SIG-M5 (cell line): ENCODE measurements at places on chromosomes 1 and 21.

DNA sequence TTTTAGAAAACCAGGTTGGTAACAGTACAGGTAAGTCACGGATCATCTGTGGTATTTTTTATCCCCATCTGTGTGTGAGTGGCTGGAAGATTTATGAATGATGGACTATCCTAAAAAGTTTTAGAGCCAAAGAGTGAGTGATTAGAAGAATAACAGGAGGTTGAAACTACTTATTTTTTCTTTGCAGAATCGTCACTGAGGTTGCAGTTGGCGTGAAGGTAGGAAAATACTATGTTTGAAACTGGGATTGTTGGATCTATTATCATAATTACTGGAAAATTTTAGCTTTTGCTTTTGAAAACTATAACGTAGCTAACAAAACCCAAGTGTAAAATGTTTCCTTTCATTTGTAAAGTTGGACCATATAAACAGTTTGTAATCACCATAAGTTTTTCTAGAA, 1.8 kb downstream of the PTBP2 start:
- no peak for DNase-seq

GRCh38 chr1:98813738-98814309, 152.3 kb downstream of the SNX7 start:
- no peak for DNase-seq

DNA sequence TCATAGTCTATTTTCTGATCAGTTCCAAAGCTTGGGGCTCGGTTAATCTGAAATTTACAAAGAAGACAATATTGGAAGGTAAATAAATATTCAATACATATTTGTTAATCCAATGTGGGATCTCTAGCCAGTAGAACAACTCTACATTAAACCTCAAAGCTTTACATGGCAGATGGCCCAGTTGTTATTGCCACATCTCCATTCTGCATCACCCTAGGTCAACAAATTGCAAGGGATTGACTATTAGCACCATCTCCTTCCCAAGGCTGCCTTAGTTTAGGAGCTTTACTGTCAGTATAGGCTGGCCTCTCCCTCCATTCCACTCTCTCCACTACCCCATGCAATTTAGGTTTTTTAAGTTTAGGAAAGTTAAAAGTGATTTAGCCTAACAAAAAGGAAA, 69.7 kb downstream of the TTLL7 start:
- no peak for DNase-seq

DNA sequence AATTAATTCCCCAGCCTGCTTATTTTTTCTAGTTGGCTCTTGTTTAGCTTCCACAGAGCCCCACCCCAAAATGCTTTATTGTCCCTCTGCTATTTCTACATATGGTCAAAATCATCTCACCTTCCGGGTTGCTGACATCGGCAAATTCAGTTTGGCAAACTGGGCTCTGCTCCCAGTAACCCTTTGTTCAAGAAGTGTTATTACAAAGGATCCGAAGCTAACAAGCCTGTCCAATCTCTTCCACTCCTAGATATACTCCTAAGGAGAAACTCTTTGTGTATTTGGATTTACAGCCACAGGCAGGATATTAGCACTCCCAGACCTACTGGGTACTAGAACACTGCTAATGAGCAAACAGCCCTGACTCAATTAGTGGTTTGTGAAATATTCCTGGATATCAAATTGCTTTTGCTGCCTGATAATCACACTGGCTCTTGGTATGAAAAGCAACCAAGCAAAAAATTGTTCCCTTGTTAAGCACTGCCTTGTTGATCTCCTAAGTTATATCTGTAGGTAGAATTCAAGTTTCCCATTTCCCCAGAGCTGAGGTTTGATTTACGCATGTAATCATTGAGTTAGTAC, 4.0 kb downstream of the JUN start:
- DNase-seq = no peak

GRCh38 chr1:88609051-88609450, 75.0 kb upstream of the PKN2 start:
- no peak for DNase-seq

DNA sequence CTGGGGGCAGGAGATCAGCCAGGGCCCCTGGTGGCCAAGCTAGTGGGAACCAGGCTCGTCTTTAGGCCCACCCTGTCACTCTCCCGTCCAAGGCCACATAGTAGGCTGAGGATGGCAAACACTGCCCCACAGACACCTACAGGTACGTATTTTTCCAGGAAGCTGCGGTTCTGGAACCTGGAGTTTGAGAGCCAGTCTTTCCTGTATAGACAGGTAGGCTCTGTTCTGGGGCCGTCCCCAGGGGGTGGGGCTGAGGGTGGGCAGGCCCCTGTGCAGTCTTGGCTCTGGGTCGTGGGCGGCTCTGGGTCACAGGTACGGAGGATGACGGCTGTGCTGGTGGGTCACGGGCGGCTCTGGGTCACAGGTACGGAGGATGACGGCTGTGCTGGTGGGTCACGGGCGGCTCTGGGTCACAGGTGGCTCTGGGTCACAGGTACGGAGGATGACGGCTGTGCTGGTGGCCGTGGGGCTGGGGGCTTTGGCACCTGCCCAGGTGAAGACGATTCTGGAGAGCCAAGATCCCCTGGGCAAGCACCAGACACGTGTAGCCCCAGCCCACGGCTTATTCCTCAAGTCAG, 2.2 kb downstream of the PUSL1 start:
- no peak for DNase-seq

- no peak for DNase-seq
Observed at GRCh38 chr1:44605914-44606615, 68.2 kb downstream of the TMEM53 start.

GRCh38 chr1:8155528-8156186, 129.5 kb upstream of the ERRFI1 start:
- no peak for DNase-seq

GRCh38 chr1:192959657-192960186, 99.4 kb downstream of the UCHL5 start:
- DNase-seq = no peak

GRCh38 chr1:34192621-34193020, 15.9 kb downstream of the C1orf94 start:
- DNase-seq = no peak

DNA sequence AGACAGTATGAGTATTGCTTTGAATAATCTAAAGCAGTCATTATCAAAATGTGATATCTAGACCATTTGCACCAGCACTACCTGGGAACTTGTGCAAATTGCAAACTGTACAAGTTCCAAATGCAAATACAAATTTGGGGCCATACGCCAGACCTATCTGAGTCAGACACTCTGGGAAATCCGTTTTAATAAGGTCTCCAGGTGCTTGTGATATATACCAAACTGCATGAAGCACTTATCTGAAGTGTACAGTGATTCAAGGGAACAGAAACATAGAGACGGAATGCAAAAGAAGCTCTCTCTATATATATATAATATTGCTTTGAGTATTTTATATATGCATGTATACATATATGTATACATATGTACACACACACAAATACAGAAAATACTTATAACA, 36.2 kb upstream of the ASPM start:
- no peak for DNase-seq

- no peak for DNase-seq
Observed at GRCh38 chr21:40568807-40569206, 278.2 kb downstream of the DSCAM start.

DNA sequence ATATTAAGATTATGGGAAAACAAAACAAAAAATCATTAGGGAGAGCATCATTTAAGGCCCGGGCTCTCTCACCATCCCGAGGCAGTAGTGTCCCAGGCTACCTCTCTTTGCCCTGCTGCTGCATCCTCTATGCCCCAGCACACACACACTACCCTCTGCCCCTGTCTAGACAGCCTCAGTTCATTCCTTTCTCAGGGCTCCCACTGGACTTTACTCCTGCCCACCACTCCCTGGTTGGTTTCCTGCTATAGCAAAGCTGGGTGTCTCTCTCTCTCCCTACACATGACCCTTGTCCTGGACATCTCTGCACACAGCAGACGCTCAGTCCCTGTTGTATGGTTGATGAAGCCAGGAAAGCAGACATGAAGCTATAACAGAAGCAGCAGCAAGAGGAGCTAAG, 30.7 kb downstream of the GNG12 start:
- no peak for DNase-seq

- no peak for DNase-seq
Observed at GRCh38 chr1:27363766-27364695, 2.7 kb downstream of the MAP3K6 start.

DNA sequence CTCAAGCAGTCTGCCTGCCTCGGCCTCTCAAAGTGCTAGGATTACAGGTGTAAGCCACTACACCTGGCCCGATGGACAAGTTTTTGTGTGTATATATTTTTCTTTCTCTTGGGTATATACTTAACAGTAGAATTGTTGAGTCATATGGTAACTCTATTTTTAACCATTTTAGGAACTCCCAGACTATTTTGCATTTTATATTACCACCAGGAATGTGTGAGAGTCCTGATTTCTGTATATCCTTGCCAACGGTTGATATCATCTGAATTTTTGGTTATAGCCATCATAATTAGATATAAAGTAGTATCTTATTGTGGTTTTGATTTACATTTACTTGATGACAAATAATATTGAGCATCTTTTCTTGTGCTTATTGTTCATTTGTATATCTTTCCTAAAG, 20.7 kb downstream of the FNBP1L start:
- DNase-seq = no peak

DNA sequence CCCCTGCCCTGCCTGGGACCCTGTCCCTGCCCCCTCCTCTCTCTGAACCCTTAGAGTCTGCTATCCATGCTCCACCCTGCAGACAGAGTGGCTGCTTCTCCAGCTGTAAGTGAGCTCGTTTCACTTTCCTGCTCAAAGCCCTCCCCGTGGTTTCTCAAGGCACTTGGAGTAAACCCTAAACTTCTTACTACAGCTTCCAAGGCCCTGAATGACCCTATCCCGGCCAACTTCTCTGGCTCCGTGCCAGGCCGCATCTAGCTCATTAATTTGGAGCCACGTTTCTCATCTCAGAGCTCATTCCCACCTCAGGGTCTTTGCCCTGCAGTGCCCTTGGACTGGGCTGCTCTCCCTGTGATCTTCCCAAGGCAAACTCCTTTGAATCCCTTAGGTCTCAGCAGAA, 235.1 kb upstream of the RUNX1 start:
- no peak for DNase-seq

DNA sequence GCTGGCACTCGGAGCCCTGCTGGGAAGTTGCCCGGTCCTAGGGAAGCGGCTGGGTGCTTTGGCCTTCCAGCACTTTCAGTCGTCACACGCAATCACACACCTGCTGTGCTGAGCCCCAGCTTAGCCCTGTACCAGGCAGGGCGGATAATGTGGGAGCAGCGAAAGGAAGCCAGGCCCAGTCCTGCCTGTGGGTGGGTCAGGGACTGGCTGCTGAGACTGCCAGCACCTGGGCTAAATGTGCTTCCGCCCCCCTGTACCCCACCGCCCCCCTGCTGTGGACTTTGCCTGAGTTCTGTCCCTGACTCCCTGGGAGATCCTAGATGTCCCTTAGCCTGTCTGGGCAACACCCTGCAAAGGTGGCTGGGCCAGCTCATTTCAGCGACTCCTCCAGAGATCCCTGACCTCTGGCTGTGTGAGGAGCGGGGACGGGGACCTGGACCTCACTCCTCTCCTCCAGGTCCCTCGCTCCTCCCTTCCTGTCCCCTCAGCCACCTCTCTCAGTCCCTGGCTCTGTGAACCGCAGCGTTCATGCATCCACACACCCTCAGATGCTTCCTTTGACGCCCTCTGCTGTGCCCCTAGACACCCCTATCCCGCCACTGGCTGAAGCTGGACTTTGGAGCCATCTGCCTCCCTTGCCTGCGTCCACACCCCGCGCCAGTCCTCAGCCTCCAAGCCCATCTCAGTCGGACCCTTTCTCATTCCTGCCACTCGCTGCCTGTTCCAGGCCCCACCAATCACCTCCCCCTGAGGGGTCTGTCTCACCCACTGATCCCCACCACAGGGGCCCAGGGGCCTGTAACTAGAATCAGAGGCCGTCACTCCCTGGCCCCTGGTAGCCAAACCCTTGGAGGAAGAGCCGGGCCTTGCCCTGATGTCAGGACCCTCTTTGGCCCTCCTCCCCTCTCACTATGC, 1.4 kb downstream of the MMEL1 start:
- DNase-seq = no peak

GRCh38 chr1:18962121-18962721, 5.7 kb upstream of the IFFO2 start:
- DNase-seq = no peak

DNA sequence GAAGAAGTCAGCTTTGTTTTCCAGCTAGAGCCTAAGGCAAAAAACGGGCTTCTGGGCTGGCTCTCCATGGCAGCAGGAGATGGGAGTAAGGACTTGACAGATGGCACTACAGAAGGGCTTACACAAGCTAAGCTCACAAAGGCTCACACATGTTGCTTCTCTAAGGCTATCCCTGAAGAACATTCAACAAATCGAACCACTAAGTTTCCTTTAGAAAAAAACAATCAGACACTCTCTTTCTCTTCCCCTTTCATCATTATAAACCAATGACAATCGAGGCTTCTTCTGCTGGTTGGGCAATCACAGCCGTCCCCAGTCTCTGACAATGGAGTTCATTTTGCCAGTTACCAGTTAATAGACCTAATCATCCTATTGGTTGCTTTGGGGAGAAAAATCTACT, 40.5 kb downstream of the TRIT1 start:
- no peak for DNase-seq

DNA sequence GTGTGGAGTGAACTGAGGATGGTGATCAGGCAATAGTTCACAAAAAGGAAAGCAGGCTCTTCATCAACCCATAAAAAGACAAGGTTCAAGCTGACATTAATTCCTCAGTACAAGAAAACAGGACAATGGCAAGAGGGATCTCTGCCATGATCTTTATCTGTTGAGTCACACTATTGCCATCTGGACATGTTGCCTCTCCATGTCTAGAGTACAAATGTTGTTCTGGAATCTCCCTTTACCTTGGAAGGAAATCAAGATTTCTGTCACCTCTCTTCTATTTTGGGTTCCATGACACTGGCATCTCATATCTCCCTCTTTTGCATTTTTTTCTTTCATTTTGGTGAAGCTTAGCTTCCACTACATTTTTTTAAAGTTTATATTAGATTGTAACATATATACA, 329.1 kb downstream of the USP25 start:
- no peak for DNase-seq

DNA sequence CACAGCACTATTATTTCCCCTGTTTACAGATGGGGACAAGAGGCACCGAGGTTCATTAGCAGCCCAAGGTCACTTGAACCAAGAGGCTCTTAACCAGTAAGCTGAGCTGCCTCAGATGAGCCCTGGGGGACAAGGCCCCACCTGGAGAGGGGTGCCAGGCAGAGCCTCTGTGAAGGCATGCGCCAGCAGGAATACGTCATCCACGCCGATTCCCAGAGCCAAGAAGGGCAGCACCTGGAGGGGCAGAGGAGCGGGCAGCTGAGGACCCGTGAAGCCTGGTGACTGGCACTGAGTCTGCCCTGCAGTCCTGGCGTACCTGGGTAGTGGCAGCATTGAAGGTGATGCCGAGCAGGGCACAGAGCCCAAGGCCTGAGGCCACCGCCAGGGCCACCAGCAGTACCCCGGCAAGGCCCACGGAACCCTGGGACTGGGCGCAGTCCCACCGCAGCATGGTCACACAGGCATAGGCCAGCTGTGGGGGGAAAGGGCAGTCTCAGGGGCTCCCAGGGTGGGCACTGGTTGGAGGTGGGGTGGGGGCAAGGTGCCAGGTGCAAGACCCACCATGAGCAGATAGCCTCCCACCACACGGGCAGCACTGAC, 14.1 kb downstream of the PTCH2 start:
- no peak for DNase-seq
